ENCODE measurements at places on chromosomes 2 and 18. TPM values are rescaled to one million over a fixed set of nuclear protein-coding genes. Genes with fewer than 3 reads are reported as not detected.

DNA sequence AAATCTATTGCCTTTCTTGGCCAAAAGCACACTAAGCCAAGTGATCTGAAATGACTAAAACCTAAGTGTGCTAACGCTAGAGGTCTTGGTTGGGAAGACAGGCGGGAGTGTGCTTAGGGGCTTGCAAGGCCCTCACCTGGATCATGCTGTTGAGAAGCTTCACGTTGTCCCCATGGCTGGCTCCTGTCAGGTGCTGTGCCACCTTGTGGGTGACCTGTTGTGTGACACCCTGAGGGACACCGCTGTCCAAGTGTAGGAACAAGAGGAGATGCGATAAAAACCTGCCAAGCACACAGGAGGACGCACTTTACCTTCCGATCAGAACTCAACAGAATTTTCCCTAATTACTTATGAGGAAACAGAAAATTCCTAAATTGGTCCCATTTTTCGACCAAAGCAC is 50.8 kb downstream of the EPG5 start:
- no peak for ATAC-seq

DNA sequence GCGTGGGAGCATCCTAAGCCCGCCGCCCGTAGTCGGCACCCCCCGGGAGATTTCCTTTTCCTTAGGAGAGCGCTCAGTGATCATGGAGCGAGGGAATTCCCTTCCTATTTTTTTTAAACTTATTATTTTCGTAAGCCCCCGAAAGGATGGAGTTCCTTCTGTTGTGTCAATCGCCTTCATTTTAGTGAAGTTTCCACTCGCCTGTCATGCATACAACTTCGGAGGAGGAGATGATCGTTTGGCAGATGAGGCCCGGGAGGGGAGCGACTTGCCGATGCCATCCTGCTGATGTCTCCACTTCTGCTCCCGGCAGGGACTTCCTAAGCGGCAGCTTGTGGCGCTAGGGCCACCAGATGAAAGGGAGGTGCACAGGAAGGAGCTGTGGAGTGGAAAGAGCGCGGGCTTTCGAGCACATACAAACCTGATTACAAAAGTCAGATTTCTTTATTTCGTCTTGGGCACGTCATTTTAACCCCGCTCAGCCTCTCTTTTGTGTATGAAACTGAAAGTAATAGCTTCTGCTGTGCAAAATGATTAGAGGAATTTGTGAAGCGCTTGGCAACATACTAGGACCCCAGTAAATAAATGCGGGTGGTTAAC is at the start of gene ADGRF3:
Gene ADGRF3 (minus strand): TSS at position 336 of the 600 bp plus-strand sequence. CDS start 555 bp downstream, outside the sequence.
- ATAC-seq = peak; percentile 18

DNA sequence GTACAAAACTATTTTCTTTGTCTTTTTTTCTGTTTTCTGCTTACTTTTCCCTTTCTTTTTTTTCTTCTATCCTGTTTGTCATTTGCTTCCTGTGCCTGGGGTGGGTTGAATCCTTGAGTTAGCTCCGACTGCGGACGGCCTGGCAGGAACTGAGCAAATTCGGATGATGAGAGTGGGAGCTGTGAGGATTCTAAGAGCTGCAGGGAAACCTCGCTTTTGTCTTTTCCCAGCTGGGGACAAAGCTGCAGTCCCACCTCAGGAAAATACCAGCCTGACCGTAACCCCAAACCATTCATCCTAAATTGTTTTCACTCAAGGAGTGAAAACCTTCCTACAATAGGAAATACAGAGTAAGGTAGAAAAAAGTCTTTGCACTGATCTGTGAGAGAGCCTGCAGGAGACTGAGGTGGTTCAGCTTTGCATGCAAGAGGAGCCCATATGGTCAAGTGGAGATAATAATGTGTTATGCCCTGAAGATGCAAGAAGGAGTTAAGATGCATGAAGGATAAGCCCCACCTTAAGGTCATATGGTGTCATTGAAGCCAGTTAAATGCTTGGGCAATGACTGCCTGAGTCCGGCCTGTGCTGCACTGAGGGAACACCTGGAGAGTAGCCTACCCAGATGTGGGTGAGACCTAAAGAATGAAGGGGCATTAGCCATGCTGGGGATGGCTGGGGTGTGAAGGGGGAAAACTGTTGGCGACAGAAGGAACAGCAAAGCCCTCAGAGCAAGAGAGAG is 31.7 kb upstream of the ARL4C start:
- ATAC-seq = no peak

- no peak for ATAC-seq
Measured at GRCh38 chr2:174076975-174077374, 111.8 kb upstream of the SP3 start.

DNA sequence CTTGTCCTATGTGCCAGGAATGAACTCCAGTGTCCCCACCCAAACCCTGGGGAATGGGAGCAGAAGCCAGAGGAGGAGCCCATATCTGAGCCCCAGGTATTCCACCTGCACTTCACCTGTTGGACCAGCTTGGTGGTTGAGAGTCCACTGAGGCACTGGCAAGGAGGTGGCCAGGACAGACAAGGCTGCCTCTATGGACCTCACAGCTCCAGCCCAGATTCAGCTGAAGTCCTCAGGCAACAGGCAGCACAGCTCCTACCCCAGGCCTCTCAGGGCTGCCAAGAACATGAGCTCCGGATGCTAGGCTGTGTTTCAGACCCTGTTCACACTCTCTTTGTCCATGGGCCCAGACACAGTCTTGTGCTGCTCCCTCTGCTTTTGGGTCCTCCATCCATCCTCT is 2.9 kb upstream of the IL1F10 start:
- ATAC-seq = no peak

DNA sequence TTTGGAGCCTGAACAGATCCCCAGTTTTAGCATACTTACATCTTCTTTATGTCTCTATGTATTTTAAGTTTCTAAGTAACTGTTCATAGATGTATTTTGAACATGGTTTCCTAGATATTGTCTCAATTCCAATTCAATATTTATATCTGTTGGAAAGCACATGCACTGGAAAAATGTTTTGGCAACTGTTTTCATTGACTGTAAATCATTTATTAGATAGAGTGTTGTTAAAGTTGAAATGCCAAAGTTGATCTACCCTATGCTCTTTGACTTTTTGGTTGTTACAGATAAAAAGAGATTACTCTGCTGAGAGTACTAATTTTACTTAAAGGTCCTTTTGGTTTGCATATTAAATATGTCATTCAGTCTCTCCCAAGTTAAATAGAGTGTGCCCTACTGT is 345.0 kb upstream of the NRP2 start:
- no peak for ATAC-seq

DNA sequence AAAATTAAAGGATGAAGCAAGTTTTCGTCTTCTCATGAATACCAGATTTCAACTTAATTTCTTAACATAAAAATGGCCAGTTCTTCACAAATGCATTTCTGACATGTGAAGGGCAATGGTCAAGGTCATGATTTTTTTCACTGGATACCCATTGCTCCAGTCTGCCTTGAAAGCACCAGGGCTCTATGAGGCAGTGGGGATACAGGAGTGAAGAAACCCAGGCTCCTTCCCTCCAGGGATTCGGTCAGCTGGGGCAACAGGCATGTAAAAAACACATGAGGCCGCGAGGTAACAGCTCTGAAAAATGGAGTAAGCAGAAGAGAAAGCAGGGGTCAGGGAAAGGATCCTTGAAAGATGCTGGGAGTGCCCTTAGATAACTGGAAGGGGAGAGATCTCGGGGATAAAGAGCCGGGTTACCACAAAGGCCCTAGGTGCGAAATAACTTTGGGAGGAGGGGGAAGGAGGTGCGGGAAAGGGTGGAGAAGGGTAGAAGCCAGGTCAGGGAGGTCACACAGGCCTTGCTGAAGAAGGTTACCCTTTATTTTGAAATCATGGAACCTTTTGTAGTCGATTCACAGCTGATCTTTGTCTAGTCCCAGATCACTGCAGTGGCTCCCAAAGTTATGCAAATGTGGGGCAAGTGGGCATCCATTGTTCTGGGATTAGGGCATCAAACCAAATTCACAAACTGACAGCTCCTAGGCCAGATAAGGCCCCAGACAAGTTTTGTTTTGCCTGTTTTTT is 5.2 kb upstream of the SPRED2 start:
- no peak for ATAC-seq

DNA sequence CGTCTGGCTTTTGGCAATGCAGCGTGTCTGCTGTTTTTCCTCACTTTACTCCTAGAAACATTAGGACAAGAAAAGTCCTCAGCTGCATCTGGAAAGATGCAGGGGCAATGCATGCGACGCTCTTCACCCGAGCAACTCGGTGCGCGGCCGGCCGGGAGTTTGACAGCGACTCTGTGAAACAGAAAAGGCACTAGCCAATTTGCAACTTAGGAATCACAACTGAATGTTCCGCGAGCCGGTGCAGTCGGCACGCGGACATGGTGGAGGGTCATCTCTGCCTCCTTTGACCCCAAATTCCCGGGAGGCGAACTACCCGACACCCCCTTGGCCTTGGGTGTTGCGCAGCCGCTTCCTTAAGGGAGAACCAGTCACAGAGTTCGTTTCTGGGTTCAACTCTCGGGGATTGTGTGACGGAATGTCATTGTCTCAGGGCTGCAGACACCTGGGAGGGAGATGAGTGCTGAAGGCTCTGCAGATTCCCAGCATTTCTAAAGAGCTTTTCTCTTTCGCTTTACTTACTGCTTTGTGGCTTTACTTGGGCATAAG is 9.8 kb downstream of the NR4A2 start:
- ATAC-seq = no peak

DNA sequence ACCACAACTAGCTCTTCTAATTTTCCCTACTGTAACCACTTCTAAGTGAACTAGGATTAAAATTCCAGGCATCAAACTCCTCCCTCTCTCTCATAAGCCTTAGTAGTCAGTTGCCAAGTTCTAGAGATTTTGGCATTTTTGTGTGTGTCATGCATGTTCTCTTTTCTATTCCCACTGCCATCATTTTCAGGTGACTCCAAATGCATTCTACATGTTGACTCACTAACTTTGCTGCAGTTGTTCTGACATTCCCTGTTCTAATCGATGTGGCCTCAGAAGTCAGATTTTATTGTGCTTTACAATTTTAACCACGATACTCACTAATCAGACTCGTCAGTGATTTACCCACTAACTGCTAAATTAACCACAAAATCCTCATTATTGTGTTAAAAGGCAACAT is 13.3 kb downstream of the DSC1 start:
- ATAC-seq = no peak

DNA sequence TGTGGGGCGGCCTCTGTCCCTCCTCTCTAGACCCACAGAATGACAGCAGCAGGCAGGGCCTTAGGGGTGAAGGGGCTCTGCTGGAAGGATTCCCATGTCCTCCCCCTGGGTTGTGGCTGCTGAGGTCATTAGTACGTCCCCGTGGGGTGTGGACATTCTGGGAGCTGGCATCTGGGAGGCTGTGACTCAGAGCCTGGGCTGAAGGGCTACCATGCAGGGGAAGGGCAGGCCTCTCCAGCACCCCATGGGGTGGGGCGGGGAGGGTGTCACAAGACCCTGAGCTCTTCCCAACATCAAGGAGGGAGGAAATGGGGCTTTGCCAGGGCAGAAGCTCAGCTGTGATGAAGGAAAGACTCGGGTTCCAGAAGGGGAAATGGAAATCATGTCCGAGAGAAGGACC is 105.8 kb upstream of the SMAD2 start:
- peak; percentile 36 for ATAC-seq

GRCh38 chr2:126646026-126646425 is 9.9 kb upstream of the GYPC start:
- no peak for ATAC-seq

- peak; percentile 35 for ATAC-seq
Measured at GRCh38 chr18:48609820-48610815, 71.3 kb downstream of the CTIF start.

DNA sequence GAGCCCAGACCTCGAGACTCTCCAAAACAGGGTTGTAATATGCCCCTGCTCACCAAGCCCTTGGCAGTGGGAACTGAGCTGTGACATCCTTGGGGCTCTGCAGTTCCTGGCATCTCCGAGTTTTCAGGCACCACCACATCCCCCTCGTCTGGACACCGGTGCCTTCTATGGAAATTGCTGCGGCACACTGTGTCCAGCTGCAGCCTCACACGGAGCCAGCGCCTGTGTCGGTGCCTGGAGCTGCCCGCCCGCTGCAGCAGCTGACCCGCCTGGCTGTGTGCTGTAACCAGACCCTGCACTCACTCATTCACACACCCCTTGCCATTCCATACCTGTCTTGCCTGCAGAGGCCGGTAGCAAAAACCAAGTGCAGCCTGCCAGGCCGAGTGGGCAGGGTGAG is 11.8 kb downstream of the IWS1 start:
- no peak for ATAC-seq

DNA sequence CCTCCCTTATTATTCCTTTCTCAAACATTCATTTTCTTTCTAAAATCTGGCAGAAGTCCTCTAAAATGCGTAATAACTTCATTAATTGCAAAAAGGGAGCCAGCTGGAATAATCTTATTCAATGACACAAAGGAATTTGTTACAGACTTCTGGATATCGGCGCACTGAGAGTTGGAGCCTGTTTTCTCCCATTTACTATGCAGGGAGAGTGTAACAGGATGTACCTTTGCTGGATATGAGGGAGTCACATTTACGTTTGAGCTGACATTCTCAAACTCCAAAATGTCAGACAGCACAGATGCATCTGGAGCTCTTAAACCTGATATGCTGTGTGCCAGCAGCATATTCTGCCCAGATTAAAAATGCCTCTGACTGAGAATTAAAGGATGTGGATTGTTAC is 275.3 kb downstream of the TMX3 start:
- no peak for ATAC-seq

DNA sequence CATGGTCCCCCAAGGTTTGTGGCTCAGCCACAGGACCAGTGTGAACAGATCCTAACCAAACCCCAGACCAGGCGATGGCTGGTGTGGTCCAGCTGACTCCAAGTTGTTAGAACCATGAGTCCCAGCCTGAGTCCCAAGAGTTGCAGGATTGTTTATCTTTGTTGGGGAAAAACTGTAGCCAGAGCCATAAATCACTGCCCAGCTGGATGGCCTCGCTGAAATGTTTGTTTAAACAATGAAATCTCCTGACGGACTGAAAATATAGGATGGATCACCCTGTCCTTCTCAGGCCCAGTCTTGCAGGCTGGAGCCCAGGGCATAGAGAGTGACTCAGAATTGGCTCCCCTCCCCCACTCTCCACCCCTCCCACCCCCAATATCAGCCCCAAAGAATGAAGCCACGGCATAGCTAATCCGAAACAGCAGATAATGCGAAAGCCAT is 36.4 kb downstream of the PKDCC start:
- peak; percentile 20 for ATAC-seq

GRCh38 chr2:182229297-182229696 is 197.5 kb downstream of the PDE1A start:
- ATAC-seq = no peak

GRCh38 chr2:23118894-23119293 is 266.1 kb upstream of the KLHL29 start:
- no peak for ATAC-seq

GRCh38 chr2:120566331-120567035 is 169.2 kb upstream of the GLI2 start:
- ATAC-seq = no peak

GRCh38 chr18:75652528-75652927 is 225.0 kb upstream of the SMIM21 start:
- no peak for ATAC-seq

- no peak for ATAC-seq
Measured at GRCh38 chr2:126543081-126543480, 112.9 kb upstream of the GYPC start.

FBXO41 gene
- total RNA-seq = 0.92 TPM

GALR1 gene
- not detected for total RNA-seq

SCYGR7 gene
- not detected for total RNA-seq

PJVK gene
- total RNA-seq = 1.4 TPM

ALKAL2 gene
- total RNA-seq = 0.44 TPM

ESCO1 gene
- total RNA-seq = 10.0 TPM

HOXD8 gene
- total RNA-seq = 0.88 TPM

GALNT14 gene
- 26.7 TPM for total RNA-seq

AGXT gene
- not detected for total RNA-seq
